ENCODE measurements at places on chromosomes 1 and 21. TPM values are rescaled to one million over a fixed set of nuclear protein-coding genes. Genes with fewer than 3 reads are reported as not detected.

DNA sequence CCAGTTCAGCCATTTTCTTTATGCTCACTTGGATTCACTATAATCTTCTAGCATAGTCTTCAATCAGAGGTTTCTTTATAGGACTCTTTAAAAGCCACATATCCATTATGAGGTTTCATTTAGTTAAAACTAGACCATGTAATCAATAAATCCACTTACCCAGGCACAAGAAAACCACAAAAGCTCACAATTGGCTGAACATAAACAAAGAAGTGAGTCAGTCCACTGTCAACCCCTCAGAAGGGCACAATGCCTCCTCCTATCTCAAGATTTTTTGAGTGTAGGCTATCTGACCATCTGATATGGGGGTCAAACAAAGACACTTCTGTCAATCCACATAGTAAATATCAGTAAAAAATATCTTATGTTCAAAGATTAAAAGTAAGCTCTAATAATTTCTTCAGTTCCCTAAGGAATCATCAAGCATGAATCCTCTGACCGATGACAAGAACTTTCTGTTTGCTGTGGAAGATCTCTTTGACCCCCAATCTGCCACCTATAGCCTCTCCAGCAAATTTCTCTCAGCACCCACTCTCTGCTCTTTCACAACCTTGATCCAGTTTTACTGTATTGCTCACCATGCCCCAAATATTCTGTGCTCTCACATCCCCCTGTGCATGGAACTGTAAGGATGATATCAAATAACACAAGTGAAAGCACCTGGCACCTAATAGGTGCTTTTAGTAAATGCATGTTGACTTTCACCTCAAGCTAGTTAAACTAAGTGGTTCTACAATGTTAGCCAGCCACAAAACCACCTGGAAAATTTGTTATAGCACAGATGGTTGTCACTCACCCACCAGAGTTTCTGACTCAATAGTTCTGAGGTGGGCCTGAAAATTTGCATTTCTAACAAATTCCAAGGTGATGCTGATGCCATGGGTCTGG, 16.7 kb downstream of the RAB3B start:
- DNase-seq = no peak
- H3K27ac ChIP-seq = no peak overlapping the region
- peaks cover 1% of the 10 kb centered on the region for H3K4me1 ChIP-seq
- H3K27me3 ChIP-seq = peaks cover under 1% of the 10 kb centered on the region

DNA sequence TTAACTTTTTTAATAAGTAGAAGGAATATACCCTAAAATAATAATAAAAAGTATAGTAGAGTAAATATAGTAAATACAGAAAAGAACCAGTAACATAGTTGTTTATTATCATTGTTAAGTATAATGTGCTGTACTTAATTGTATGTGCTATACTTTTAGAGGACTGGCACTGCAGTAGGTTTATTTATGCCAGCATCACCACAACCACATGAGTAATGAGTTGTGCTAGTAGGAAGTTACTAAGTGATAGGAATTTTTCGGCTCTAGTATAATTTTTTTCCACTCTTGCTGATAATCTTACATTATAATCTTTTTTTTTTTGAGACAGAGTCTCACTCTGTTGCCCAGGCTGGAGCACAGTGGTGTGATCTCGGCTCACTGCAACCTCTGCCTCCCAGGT, 71.6 kb downstream of the IVNS1ABP start:
- H3K27me3 ChIP-seq = no peaks in the 10 kb centered on the region
- no peak overlapping the region for H3K27ac ChIP-seq
- H3K36me3 ChIP-seq = peaks cover 4% of the 10 kb centered on the region
- H3K4me3 ChIP-seq = no peak overlapping the region
- DNase-seq = no peak

Gene MPL
- total RNA-seq = 0.63 TPM

GRCh38 chr1:93143136-93143535, 37.1 kb downstream of the TMED5 start:
- no peak overlapping the region for H3K4me3 ChIP-seq
- peaks cover 5% of the 10 kb centered on the region for H3K36me3 ChIP-seq
- H3K27ac ChIP-seq = no peak overlapping the region
- no peaks in the 10 kb centered on the region for H3K27me3 ChIP-seq

- no peak overlapping the region for H3K4me3 ChIP-seq
- no peaks in the 10 kb centered on the region for H3K36me3 ChIP-seq
- H3K27me3 ChIP-seq = no peaks in the 10 kb centered on the region
These were observed 15.6 kb downstream of the PRKACB start for GRCh38 chr1:84159533-84160240.

DNA sequence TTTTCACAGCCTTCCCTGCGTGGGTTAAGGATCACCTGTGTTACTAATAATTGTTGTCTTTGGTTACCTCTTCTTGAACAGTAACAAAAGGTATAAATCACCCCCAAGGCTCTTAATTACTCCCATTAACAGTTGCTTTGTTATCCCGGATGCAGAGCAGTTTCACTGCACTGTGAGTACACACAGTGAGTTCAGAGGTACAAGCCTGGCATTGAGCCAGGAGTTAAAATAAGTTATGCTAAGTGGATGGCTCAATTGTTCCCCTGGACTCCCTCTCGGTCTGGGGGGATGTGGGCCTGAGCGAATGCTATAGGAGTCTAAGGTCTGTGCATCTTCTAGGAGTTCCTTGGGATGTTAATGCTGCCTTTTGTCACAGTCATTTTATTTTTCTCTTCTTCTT, 258.3 kb downstream of the ATG4C start:
- H3K4me1 ChIP-seq = no peaks in the 10 kb centered on the region
- H3K36me3 ChIP-seq = no peaks in the 10 kb centered on the region
- H3K27me3 ChIP-seq = no peaks in the 10 kb centered on the region
- H3K4me3 ChIP-seq = no peak overlapping the region

DNA sequence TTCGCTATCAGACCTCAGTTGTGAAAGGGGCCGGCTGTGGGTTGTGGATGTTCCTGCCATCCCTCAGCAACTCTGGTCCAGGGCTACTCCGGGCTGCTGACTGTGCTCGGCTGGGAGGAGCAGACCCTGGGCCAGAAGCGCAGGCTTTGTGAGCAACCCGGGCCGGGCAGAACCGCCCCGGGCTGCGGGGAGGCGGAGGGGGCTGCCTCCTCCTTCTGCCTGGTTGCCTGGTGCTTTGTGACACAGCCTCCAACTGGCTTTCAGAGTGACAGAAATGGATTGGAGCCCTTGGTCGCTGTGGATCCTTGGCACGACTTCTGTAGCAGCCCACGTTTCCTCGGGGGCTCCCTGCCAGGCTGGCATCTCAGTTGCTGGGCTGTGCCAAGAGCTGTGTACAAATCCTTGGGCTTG, 10.0 kb downstream of the DRAXIN start:
- no peaks in the 10 kb centered on the region for H3K27me3 ChIP-seq
- peaks cover 6% of the 10 kb centered on the region for H3K4me1 ChIP-seq
- no peak overlapping the region for H3K4me3 ChIP-seq
- H3K36me3 ChIP-seq = no peaks in the 10 kb centered on the region
- H3K27ac ChIP-seq = no peak overlapping the region

Gene WASF2
- total RNA-seq = 47.9 TPM

- no peaks in the 10 kb centered on the region for H3K4me1 ChIP-seq
- H3K4me3 ChIP-seq = no peak overlapping the region
These were observed 10.7 kb downstream of the NEGR1 start for GRCh38 chr1:72271555-72272085.

GRCh38 chr1:162067466-162067865, 2.0 kb upstream of the NOS1AP start:
- no peak overlapping the region for H3K4me3 ChIP-seq
- DNase-seq = no peak
- peaks cover 8% of the 10 kb centered on the region for H3K4me1 ChIP-seq
- H3K27me3 ChIP-seq = peaks cover 13% of the 10 kb centered on the region
- no peak overlapping the region for H3K27ac ChIP-seq
- H3K36me3 ChIP-seq = no peaks in the 10 kb centered on the region

GRCh38 chr1:51968632-51969031, 21.9 kb downstream of the RAB3B start:
- H3K27ac ChIP-seq = no peak overlapping the region
- H3K27me3 ChIP-seq = peaks cover 6% of the 10 kb centered on the region
- no peak for DNase-seq
- H3K36me3 ChIP-seq = no peaks in the 10 kb centered on the region

- H3K4me3 ChIP-seq = no peak overlapping the region
- no peak for DNase-seq
- no peak overlapping the region for H3K27ac ChIP-seq
- H3K36me3 ChIP-seq = no peaks in the 10 kb centered on the region
These were observed 201.5 kb upstream of the C1orf174 start for GRCh38 chr1:4101459-4102161.

- no peak overlapping the region for H3K4me3 ChIP-seq
- peaks cover 16% of the 10 kb centered on the region for H3K4me1 ChIP-seq
- no peaks in the 10 kb centered on the region for H3K27me3 ChIP-seq
These were observed 104.0 kb downstream of the BRINP2 start for GRCh38 chr1:177274687-177275211.

DNA sequence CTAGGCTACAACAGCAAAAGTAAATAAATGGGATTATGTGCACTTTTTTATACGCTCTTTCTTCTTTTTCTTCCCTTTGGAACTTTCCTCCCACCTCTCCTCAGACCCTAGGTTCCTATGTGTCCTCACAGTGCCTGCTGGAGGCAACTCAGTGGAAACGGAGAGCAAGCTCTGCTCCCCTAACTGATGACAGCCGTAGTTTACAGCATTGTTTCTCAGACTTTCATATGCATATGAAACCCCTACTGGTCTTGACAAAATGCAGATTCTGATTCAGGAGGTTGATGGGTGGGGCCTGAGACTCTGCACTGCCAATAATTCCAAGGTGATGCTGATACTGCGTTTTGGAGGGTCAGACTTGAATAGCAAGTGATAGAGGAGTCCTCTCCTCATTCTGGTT, 34.3 kb upstream of the HMCN1 start:
- no peaks in the 10 kb centered on the region for H3K27me3 ChIP-seq
- DNase-seq = no peak
- H3K4me3 ChIP-seq = no peak overlapping the region
- no peak overlapping the region for H3K27ac ChIP-seq
- no peaks in the 10 kb centered on the region for H3K36me3 ChIP-seq
- no peaks in the 10 kb centered on the region for H3K4me1 ChIP-seq

Gene MROH7
- total RNA-seq = 3.4 TPM

- H3K4me1 ChIP-seq = no peaks in the 10 kb centered on the region
- H3K4me3 ChIP-seq = no peak overlapping the region
- peaks cover 17% of the 10 kb centered on the region for H3K36me3 ChIP-seq
- no peaks in the 10 kb centered on the region for H3K27me3 ChIP-seq
- no peak overlapping the region for H3K27ac ChIP-seq
These were observed 19.5 kb downstream of the FAAH start for GRCh38 chr1:46413596-46413985.

Data from lung (tissue), 17 donors.